Erythroblast (primary cell): ENCODE measurements at places on chromosomes 16 and 17.

- DNase-seq: no peak
These were observed 180.5 kb downstream of the ZNF423 start for GRCh38 chr16:49675413-49675812.

GRCh38 chr17:34253139-34253525 is 2.0 kb upstream of the CCL2 start:
- DNase-seq: no peak

- DNase-seq: no peak
These were observed 146.1 kb downstream of the SEC14L1 start for GRCh38 chr17:77286641-77287431.

DNA sequence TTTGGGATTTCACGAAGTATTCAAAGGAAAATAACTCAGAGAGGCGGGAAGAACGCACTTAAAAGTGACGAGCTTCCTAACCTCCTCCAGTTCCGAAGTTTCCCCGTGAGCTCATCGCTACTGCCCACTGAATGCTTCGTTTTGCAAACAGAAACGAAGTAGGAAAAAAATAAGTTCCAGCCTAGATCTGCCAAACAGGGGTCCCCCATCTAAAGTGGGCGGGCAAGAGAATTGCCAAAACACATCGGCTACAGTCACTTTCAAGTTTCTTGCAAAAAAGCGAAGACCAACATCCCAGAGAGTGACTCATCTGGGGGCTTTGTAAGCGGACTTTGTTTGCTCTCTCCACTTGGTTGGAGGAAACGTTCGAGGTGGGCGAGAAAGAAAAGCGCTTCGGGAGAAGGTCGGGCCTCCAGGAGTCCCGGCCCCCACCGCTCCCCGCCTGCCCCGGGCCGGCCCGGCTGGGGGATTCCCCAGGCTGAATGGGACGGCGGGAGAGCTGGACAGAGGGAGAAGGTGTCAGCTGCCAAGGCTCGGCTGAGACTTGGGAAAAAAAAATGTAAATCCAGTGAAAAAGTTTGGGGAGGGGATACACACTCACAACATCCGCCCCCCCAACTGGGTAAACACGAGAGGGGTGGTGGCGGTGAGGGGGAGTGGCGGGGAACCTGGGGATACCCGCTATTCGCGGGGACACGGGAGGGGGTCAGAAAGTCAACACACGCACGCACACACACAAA is 1.0 kb downstream of the VEZF1 start:
- peak; percentile 71 for DNase-seq

GRCh38 chr17:65688307-65688706 is 126.9 kb upstream of the AXIN2 start:
- DNase-seq: no peak

DNA sequence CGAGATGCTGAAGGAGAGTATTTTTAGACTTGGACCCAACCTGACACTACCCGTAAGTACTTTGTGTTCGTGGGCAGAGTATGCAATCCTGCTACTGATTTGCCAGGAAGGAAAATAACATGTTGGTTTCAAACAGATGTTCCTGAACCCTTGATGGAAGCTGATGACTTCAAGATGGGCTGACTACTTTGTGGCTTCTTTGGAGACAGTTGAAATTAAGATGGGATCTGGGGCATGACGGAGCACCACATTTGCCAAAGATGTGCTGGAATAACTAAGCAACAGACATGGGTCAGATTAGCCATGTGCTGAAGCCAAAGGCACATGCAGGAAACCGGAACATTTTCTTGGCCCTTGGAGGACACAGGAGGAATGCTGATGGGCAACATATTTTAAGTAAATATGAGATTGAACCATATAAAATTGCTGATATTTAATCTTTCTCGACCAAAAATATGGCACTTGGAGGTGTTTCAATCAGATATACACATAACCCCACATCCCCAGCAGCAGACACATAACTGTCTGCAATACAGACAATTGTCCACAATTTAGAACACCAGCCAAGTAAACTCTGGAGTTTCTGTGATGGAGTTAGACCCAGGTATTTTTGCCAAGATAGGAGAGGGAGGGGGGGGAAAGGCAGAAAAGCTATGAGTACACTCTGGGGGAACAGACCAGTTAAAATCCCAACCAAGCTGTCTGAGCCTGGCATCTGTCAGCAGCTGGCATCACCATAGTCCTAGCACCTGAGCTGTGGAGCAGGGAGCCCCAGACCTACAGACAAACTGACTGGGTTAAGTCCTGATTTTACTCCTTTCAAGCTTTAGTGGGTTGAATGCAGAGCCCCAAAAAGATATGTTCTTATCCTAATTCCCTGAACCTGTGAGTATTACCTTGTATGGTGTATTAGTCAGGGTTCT is 329.4 kb upstream of the CDH5 start:
- DNase-seq: no peak

- no peak for DNase-seq
These were observed 514.9 kb upstream of the GOT2 start for GRCh38 chr16:59249011-59249410.

- DNase-seq: peak; percentile 79
These were observed 27.2 kb upstream of the BRD7 start for GRCh38 chr16:50395763-50396710.

DNA sequence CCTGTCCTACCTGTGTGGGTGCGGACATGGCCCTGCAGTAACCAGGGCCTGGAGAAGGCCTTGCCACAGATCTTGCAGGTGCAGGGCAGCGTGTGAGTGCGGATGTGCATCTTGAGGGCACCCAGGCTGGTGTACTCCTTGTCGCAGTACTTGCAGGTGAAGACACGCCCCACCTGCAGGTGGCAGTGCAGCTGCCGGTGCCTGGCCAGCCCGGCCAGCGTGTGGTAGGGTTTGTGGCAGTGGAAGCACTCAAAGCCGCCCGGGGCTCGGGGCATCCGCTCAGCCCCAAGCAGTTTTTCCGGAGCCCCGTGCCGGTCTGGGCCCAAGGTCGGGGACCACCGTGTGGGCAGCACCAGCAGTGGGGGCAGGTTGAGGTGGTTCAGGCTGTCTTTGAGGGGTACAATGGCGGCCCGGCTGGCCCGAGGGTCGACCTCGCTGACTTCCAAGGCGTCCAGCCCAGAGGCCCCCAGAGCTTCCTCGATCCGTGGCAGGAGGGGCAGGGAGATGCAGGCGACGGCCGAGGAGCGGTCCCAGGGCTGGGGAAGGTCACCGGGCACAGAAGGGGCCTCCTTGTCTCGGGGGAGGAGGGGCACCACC is 5.1 kb downstream of the SNAI3 start:
- DNase-seq: no peak

- DNase-seq: no peak
These were observed 17.5 kb downstream of the TMEM132E start for GRCh38 chr17:34596920-34597319.

DNA sequence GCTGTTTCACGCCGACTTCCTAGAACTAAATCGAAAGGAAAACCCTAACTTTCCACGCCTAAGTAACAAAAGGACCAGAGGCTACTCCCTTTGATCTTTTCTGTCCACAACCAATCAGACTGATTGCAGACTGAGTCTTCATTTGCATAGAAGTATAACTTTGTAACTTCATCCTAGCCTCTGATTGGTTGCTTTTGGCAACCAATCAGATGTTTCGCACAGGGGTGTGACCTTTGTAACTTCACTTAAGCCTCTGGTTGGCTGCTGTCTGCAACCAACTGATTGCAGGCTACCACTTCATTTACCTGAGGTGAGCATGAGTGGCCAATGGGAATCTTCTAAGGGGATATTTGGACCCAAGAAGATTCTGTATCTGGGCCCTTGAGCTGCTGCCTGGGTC is 17.4 kb upstream of the ICAM2 start:
- DNase-seq: no peak

DNA sequence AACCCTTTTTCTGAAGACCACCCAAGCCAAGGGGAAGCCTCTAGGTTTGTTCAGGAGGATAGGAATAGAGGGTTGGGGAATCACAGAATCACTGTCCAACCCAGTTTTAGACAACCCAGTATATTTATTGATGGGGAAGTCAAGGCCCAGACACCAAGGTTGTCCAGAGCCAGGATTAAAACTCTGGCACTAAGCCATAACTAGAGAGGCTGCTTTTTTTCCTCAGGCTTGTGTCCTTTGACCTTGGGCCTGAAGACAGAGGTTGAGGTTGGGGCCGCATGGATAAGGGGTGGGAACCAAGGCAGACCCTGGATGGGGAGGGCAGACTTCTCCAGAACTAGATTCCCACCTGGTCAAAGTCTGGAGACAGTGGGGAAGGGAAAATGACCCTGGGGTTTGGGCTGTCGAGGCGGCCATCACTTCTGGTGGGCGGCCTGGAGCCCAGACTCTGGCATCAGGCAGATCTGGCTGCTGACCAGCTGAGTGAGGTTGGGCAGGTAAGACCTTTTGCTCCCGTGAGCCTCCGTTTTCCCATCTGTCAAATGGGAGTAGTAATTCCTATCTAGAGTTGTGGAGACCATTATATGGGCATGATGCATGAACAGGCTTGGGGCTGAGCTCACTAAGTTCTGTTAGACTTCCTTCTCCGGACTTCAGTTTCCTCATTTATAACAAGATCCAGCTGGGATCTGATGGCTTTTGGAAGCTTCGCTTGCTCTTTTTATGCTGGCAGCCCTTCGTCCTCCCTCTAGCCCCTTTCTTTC is 17.9 kb downstream of the IGFBP4 start:
- no peak for DNase-seq

- no peak for DNase-seq
These were observed 14.8 kb upstream of the PRPSAP1 start for GRCh38 chr17:76368545-76368944.

DNA sequence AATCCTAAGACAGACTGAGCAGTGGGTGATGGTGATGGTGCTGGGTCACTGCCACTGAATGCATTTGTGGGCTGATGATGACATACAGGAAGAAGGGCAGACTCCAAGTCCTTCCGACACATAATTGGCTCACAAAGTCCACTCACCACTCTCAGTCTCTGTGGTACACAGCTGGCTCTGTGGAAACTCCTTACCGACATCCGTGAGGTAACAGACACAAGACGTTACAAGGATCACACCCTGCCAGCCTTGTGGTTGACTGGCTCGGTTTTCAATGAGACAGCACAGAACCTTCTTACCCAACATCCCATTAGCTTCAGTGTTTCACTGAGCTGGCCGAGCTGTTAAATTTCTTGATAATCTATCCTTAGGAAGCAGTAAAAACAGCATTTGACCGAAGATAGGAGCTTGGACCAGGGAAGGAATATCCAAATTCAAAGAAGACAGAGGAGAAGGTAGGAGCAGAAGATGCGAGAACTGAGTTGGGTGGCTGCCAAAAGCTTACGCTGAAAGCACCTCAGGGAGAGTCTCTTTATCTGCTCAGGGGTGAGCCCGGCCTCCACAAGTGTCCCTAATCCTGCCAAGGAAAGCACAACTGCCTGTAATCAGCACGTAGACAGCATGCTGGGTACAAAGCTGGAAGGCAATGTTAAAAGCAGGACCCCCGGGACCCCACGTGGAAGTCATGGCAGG is 5.5 kb upstream of the MXRA7 start:
- DNase-seq: peak; percentile 86

- DNase-seq: no peak
These were observed 12.0 kb downstream of the APPBP2 start for GRCh38 chr17:60514053-60514452.

DNA sequence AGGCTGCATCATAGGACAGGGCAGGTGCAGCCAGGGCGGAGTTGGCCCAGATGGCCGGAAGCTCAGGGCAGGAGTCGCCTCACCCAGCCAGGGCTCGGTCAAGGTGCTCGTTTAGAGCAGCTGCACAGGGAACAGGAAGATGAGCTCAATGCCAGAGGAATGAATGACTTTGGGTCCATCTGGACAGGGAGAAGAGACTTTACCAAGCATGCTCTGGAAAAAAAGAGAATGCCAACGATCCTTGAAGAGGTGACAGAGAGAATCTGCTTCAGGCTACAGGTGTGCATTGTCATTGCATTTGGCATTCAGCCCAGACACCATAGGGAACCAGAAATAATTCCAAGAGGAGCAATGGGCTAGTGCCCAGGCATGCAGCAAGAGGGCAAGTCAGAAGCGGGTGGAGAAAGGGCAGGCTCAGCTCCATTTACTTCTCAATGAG is 6.7 kb upstream of the MPP3 start:
- no peak for DNase-seq

- DNase-seq: no peak
These were observed 1.2 kb upstream of the UBB start for GRCh38 chr17:16379654-16380053.

DNA sequence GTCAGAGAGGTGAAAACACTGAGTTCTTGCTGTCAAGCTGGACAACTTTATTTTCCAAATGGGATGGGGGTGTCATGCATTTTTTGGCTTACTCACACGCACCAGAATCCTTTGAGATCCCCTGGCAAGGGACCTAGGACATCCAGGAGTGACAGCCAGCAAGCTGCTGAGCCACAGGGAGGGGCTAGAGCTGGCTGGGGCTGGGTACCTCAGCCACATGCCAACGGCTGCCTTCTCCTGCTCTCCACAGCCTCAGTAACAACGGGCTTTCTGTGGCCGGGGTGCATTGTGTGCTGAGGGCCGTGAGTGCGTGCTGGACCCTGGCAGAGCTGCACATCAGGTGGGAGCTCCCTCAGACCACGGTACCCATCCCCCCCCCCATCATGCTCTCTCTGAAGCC is 47.6 kb downstream of the NLRC5 start:
- DNase-seq: no peak

- no peak for DNase-seq
These were observed 58.8 kb downstream of the USP10 start for GRCh38 chr16:84758627-84759026.

DNA sequence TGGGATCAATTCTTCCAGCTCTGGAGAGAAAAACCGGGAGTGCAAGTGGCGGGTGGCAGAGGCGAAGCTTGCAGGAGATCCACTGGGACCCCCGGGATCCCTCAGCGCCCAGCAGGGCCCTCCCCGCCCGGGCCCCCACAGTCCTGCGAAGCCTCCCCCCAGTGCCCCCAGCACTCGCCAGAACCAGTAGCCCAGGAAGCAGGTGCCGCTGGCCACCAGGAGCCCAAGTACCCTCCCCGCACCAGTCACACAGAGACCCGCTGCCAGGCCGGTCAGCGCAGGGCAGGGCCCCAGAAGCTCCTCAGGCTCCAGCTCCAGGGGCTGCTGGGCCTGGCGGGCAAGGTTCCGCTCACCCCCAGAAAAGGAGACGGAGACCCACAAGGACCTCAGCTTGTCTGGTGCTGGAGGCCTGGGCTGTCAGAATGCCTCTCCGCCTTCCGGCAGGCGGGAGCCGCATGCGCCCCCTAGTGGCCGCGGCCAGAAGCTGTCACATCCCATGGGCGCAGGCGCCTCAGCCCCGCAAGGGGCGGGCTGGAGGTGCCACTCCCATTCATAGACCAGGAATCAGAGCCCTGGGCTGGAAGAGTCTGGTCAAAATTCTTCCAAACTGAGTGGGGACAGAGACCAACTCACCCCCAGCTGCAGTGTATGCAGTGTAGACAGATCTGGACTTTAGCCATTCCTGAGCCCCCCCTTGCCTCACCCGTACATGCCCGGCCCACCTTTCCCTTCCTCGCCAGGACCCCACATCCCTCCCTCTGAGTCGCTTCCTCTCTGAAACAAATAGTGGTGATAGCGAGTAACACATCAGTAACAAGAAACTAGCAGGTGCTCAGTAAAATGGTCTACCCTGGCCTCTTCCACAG is 1002.3 kb downstream of the KCNJ18 start:
- DNase-seq: peak; percentile 0

DNA sequence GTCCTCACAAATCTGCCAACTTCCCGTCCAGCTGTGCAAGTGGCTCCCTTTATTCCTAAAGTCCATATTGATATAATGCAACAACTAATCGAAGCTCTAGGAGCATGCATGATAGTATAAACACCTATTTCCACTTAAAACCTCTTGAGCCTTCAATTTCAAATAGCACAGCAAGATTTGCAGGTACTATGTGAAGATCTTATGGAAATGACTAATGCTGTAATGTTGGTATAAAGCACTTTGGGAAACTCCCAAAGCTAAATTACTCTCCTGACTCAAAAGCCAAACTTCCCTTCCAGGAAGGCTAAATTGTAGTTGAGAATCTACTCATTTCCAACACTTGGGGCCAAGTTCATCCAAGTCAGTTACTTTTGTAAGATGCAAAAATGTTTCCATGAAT is 287.6 kb upstream of the CDH11 start:
- no peak for DNase-seq
